NCI-H2081 (cell line): ENCODE measurements at places on chromosomes 1 and 21.

DNA sequence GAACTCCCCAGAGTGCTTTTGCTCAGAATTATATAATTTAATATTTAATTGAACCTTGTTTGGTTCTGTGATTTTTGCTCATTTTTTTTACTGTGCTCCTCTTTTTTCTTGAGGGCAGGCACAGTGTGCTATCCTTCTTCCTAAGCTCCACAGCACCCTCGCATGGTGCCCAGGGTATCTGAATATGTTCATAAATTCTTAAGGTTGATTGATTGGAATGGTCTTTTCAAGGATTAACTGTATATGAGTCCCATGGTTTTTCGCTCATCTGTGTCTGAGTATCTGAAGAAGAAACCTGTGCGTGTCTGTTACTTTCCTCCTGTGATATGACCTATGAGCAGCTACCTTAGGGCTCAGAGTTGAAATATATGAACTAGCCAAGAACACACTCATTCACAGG is 393.7 kb downstream of the HLX start:
- DNase-seq, result no peak

GRCh38 chr21:35190201-35190701 is 141.1 kb upstream of the RUNX1 start:
- DNase-seq, result no peak

DNA sequence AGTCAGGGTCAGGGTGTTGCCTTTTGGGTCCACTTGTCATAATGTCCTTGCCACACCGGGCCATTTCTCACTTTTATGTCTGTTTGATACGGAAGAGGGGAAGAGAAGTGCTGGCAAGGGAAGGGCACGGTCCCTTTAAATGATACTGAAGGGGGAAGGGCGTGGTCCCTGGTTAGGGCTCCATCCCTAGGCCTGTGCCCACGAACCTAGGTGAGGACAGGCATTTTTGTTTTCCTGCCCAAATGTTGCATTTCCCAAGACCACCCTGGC is 25.2 kb downstream of the B3GALT5 start:
- no peak for DNase-seq

- peak; percentile 41 for DNase-seq
Measured at GRCh38 chr1:231162297-231162969, 575 bp downstream of the TRIM67 start.
